ENCODE measurements at places on chromosomes 3 and 15.

GRCh38 chr15:91989821-91990220, 136.3 kb downstream of the SLCO3A1 start:
- DNase-seq, result no peak

- DNase-seq, result no peak
These were observed 21.8 kb downstream of the NUDT16 start for GRCh38 chr3:131403216-131403895.

DNA sequence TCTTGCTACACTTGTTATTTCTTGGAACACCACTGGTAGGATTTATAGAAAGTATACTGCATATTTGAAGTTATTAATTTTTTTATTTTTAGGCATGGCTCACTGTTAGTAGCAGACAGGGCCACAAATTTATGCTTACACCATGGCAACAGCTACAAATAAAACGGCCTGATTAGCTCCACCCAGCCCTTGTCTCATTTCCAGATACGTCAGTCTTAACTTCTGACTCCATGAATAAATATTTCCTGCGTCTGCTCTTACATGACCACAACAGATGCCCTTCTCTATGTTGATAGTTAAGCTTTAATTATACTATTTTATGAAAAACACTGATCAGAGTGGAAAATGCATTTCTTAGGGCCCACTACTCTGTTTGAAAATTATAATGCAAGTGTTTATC, 62.3 kb upstream of the CPOX start:
- no peak for DNase-seq

DNA sequence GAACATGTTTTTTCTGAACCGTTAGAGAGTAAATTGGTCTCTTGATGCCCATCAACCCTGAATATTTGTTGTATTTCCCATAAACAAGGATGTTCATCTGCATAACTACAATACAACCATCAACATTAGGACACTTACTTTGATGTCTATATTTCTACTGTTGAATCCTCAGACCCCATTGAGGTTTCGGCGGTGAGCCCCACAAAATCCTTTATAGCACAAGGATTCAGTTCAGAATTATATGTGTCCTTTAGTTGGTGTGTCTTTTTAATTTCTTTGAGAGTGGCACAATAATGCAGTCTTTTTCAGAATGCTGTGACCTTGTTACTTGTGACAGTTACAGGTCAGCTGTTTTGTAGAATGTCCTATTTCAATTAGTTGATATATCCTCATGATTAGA, 158.0 kb downstream of the FNDC3B start:
- DNase-seq, result no peak

- DNase-seq, result no peak
These were observed 4.8 kb downstream of the LRRC58 start for GRCh38 chr3:120344349-120344748.

DNA sequence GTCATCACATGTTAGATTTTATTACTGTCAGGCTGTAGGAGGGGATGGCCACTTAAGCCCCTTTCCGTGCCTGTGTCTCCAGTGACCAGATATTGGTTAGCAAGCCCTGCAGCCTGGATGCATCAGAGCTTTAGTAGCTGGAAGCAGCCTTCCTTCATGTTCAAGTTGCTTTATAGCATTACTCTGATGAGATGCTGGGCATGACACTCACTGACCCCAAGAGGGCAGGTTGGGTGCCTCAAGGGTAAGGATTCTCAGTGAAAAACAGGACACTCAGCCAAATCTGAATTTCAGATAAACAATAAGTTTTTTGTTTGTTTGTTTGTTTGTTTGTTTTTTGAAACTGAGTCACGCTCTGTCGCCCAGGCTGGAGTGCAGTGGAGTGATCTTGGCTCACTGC, 68.5 kb upstream of the PTX3 start:
- DNase-seq, result no peak

DNA sequence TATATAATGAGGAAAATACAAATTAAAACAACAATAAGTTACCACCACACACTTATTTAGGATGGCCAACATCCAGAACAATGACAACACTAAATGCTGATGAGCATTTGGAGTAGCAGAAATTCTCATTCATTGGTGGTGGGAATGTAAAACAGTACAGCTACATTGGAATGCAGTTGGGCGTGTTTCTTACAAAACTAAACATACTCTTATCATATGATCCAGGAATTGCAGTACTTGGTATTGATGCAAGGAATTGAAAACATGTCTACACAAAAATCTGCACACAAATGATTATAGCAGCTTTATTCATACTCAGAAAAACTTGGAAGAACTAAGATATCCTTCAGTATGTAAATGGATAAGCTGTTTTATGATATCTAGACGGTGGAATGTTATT, 594.2 kb downstream of the ZBBX start:
- no peak for DNase-seq

- no peak for DNase-seq
These were observed 29.0 kb downstream of the PTH1R start for GRCh38 chr3:46906471-46907058.

DNA sequence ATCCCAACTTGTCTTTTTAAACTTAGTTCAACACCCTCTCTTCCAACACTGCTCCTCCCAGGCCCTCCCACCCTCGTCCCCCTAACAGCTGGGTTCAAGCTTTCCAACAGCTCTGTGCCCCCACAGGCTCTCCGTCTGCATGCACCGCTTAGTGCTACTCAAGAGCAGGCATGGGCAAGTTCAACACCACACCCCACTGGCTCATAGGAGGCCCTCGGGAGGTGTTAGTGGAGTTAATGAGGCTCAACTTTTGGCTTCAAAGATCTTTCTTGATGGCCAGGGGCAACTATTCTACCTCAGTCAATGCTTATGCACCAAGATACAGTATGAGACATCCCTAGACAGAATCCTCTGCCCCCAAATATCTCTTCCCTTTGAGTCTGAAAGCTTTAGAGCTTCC, 114.4 kb downstream of the ANP32A start:
- DNase-seq, result no peak

All from HuH-7 (cell line).